ENCODE measurements at places on chromosomes 6 and 20.

GRCh38 chr6:157155804-157156203, 167.5 kb downstream of the TMEM242 start:
- no peak for DNase-seq

GRCh38 chr20:45341579-45341938, 6.7 kb downstream of the SDC4 start:
- no peak for DNase-seq

DNA sequence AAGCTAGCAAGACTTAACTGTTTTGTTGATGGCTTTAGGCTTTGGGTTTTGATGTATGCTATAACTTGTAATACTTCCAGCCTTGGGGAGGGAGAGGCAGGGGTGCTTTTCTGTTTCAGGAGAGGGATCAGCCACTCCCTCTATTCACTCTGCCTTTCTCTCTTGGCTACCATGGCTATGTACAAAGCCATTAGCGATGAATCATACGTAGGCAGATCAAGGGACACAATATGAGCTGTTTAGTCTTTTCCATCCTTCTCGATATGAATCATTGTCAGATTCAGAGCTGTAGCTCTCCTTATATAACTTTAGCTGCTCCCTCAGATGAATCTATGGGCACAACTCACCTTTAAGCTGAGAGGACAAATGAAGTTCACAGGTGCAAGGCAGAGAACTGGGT, 230.6 kb downstream of the TSHZ2 start:
- peak; percentile 3 for DNase-seq

- no peak for DNase-seq
These were observed 125.6 kb upstream of the MARCKS start for GRCh38 chr6:113731541-113731940.

GRCh38 chr6:166713434-166714186, 86.6 kb upstream of the RPS6KA2 start:
- DNase-seq = no peak

GRCh38 chr6:34839666-34840352, 47.9 kb downstream of the BLTP3A start:
- no peak for DNase-seq

DNA sequence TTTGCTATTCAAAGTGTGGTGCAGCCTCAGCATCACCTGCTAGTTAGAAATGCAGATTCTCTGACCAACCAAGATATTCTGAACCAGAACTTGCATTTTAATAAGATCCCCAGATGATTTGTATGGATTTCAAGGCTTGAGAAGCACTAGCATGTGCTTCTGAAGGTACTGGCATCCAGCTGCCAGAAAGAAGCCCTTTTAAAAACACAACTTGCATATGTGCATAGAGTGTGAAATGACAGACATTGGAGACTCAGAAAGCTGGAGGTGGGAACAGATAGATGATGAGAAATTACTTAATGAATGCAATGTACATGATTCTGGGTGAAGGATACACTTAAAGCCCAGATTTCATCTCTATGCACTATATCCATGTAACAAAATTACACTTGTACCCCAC, 409.3 kb upstream of the SPTLC3 start:
- DNase-seq = no peak

DNA sequence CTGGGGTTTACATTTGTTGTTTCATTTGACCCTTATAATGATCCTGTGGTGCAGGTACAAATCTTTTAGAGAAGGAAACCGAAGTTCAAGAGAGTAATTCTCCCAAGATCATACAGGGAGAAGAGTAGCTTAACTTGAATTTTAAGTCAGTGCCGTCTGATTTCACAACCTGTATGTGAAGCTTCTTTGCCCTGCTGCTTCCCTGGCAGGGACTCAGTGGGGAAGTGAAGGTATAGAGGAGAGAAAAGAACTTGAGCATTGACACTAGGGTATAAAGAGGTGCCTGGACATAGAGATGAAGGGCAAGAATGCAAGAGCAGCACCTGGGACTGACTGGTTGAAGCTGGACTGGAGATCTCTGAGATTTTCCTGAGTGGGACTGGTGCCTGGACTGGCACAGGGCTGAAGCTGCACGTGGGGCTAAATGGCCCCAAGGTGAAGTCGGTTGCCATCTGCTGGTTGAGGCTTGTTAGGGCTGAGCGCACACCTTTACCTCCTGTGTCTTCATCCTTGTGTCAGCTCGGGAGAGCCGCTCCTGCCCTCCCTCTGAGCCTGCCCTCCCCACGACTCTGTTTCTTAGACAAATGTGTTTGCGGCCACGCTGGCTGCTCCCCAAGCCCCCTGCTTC, 41.8 kb downstream of the FARS2 start:
- peak; percentile 69 for DNase-seq

- no peak for DNase-seq
These were observed 1.1 kb upstream of the PTK7 start for GRCh38 chr6:43074847-43075669.

DNA sequence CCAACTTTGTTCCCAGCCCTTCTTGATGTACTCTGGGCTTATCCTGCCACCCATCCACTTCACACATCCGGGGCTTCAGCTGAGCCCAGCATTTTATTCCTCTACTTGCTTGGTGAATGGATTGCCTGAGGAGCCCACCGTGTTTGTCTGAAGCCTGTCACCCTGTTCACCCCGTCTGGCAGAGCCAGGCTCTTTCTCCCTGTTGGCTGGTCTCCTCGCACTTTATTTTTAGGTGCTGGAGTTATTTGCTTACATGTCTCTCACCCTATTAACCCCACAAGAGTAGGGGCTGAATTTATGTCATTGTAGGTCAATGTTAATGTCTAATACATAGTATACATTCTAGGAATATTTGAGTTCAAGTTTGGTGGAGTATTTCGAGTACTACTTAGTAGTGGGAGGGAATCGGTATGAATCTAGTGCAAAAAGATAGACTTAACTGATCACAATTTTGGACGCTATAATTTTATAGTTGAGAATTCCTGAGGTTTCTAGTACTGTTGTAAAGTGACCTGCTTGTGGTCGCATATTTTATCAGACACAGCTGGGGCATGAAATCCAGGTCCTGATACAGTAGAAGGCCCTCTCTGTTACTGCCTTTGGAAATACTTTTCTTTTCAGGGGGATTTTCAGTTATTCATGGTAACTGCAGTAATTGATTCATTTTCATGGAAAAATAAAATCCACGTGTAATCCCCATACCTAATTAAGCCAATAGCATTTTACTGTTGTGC, 10.8 kb downstream of the JARID2 start:
- DNase-seq = no peak

DNA sequence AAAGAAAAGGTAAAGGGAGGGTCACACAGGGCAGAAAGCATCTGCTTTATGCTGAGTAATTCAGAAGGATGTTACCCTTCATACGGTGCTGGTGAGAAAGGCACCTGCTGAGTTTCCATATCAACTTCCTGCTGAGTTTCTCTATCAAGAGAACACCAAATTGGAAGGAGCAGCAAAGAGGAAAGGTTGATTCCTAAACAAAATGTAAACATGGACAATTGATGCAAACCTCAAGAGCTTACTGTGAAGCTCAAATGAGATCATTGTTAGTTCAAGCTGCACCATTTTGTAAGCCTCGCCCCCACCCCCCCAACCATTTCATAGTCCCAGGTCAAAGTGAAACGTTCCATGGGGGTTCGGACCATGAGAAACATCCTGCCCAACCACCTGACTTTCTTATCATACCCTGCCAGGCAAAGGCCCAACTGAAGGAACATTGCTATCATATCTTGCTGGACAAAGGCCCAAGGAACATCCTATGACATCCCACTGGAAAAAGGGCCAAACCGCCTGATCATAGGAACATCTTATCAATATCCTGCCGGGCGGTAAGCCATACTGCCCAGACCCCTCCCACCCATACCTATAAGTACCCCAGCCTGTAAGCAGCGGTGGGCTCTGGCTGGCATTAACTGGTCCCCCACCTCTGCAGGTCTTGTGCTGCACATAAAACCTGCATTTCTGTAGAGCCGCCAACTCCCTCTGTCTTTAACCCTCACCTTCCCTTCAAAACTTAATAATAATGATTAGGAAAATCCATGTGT, 171.6 kb downstream of the UBE3D start:
- no peak for DNase-seq

GRCh38 chr6:46973029-46973428, 51.3 kb upstream of the ADGRF5 start:
- no peak for DNase-seq

DNA sequence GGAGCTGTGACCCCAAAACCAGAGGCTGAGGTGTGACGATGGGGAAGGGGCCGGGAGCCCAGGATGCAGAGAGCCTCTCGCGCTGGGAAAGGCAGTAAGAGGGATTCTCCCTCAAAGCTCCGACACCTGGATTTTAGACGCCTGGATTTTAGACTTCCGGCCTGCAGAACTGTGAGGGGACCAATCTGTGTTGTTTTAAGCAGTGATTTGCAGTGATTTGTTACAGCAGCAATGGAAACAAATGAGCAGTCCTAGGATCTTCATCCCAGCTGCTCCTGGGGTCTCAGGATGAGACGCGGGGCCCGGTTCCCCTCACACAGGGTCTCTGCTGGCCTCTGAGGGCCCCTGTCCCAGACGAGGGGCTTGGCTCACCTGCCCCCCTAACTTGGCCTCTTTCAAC, 365.5 kb downstream of the THBS2 start:
- no peak for DNase-seq

DNA sequence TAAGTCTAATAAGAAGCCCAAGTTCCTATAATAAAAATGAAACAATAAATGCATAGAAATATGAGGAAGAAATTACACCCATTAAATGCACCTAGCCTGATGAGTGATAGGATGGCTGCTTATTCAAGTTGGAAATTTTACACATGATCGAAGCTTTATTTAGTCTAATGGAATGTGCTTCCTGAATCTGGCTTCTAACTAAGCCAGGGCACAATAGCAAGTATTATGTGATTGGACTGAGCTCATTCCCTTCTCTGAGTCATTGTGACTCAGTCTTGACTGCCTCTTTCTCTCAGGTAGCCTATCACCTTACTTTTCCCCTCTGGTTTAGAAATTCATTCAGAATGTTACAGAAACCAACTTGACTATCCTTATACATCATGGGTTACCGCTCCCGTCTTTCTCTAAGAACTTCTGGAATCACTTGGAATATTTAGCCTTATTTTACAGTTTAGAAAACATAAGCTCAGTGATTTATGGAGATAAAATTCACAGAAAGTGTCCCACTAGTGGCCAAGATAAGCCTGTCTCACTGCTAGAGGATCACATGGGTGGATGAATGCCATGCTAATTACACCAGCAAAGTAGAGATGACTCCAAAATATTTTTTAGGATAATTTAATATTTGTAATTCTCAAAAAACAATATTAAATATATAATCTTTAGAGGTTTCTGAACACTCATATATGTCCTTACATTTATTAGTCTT, 505.3 kb upstream of the JAG1 start:
- no peak for DNase-seq

DNA sequence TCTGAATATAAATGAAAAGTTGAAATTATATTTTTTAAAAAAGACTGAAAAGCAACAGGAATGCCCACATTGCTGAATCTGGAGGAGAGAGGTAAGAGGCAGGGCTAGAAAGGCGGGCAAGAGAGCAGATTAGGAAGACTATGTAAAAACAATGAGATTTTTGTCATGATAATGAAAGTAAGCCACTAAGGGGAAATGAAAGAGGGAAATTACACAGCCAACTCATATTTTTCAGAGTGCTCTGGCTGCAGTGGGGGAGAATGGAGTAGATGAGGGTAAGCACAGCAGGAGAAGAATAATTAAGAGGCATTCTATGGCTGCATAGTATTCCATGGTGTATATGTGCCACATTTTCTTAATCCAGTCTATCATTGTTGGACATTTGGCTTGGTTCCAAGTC, 281.9 kb downstream of the PKHD1 start:
- DNase-seq = no peak

DNA sequence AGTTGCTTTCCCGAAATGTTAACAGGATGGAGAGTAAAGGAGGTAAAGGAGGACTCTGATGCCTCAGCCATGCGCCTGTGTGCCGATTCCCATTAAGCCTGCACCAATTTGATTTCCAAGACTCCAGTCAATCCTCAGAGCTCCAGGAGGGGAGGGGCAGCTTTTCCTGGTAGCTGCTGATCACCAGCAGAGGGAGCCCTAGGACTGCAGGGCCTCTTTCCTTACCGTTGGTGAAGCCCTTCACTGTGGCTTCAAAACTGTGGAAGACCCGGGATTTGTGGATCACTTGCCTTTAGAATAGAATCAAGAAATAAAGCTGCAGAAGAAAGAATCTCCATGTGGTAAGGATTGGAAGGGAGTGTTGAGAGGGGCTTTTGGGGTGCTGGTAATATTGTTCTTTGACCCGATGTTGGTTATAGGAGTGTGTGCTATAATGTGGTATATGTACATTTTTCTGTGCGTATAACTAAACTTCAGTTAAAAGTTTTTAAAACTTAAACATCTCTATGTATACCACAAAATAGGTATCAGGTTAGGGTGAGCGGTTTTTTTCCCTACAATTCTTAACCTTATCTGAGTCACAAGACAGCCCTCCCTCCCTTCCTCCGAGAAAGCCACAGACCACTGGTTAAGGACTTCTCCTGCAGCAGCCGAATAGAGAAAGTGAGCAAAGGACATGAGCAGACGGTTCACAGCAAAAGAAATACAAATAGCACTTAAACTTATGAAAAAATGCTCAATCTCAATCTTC, 6.9 kb upstream of the OSER1 start:
- DNase-seq = peak; percentile 73

DNA sequence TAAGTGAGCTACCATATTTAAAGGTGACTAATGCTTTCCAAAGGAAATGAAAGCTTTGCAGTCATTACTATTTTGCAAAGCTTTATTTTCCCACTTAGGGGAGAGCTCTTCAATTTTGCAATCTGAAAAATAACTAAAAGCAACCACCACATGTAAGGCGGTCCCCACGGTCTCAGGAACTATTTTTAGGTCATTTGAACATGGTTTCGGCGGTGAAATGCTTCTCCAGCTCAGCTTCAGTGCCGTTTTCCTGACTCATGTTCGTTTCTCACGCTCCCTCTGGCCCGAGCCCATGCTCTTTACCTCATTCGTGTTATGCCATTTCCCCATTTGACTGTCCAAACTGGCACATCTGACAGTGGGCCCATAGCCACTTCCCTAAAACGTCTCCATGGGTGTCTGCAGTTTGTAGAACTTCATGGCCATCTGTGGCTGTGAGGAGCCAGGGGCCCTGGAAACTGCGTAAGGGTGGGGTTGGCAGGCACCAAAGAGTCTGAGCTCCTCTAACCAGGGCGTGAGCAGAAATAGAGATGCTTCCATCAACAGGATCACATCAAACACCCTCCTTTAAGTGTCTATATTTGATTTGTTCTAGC, 46.5 kb downstream of the ADTRP start:
- DNase-seq = no peak

Data from CD4-positive, alpha-beta T cell treated with Interleukin-15 for 4 hours (primary cell).